ENCODE measurements at places on chromosomes 3 and 15. TPM values are rescaled to one million over a fixed set of nuclear protein-coding genes. Genes with fewer than 3 reads are reported as not detected.

GRCh38 chr3:22115581-22115980 is 364.6 kb upstream of the ZNF385D start:
- no peak for DNase-seq

GRCh38 chr3:37753428-37753827 is 108.3 kb upstream of the CTDSPL start:
- DNase-seq, result no peak

DNA sequence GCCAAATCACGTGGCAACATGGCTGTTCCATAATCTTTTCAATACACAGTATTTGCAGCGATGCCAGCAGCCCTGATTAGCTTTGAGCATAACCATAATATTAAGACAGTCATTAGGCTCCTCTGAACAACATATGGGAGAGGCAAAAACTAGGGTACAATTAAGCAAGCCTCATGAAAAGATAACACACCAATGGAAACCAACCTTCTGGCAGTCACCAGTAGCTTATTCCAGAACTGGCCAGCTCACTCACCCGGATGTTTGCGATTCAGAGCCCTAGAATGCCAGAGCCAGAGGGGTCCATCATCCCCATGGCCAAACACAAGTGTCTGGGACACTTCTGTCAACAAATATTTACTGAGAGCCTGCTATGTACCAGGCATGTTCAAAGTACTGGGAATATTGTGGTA is 48.8 kb upstream of the PLXND1 start:
- DNase-seq, result no peak

- DNase-seq, result no peak
Measured at GRCh38 chr3:152849996-152850578, 15.2 kb downstream of the P2RY1 start.

Gene ZKSCAN7
- 1.4 TPM for total RNA-seq
